ENCODE measurements at places on chromosomes 2 and 18. TPM values are rescaled to one million over a fixed set of nuclear protein-coding genes. Genes with fewer than 3 reads are reported as not detected.

- no peak for DNase-seq
Measured at GRCh38 chr2:127726158-127726880, 25.0 kb downstream of the SFT2D3 start.

GRCh38 chr2:37645362-37645761, 26.1 kb downstream of the CDC42EP3 start:
- DNase-seq = no peak

DNA sequence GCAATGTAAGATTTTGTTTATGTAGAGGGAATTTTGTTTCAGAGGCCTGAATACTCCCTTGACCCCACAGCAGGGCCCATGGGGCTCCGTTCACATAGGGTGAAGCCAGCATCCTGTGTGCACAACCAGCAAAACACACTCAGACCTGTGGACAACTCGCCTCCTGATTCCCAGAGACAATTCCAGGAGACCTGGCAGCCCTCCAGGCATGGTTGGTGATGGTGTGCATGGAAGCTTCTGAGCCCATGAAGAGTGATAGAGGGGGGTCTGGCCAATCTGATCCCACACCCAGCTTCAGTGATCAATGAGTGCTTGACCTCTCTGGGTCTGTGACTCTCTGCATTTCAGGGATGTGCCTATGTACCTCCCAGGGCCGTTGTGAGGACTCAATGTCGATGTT, 91.0 kb upstream of the RAB6C start:
- DNase-seq = no peak

GRCh38 chr2:162328424-162329157, 10.1 kb upstream of the IFIH1 start:
- DNase-seq = no peak

DNA sequence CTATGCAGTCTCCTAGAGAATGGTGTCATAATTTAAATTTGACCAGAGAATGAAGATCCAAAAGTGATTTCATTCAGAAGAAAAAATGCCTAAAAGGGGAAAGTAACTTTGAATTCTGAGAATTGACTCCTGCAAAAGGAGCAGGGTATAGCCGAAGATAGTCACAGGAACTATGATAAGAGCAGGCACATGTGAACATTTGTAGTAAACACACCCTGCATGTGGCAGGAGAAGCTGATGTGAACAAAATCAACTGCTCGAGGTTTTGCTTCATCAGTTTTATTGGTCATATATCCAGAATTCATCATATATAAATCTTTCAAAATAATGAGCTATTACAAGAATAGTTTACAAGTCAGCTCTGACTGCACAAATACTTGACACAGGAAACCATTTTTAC, 14.0 kb downstream of the MCFD2 start:
- no peak for DNase-seq

- no peak for DNase-seq
Measured at GRCh38 chr2:19351499-19351898, 6.9 kb downstream of the OSR1 start.

DNA sequence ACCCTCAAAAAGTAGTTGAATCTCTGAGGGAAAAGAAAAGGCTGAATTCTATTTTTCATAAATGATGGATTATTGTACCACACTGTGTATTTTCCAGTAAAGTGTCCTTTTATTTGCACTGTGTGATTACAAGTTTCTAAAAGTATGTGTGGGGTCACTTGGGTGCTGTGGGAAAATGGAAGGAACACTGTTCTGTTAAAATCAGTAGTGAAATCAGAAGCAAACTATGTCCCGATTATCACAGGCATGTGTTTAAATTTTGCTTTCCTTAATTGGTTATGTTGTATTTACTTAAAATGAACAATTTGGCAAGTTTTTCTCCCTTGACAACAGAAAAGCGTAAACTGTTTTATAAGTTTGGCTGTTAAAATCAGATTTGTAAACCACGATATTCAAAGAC, 353.1 kb downstream of the ARHGAP15 start:
- no peak for DNase-seq

GRCh38 chr2:196074631-196075030, 6.0 kb upstream of the DNAH7 start:
- no peak for DNase-seq

GRCh38 chr2:160494201-160494644, 616 bp upstream of the RBMS1 start:
- DNase-seq = peak; percentile 68

- no peak for DNase-seq
Measured at GRCh38 chr2:233668605-233669260, 3.0 kb upstream of the UGT1A9 start.

- DNase-seq = no peak
Measured at GRCh38 chr2:154452471-154452870, 246.0 kb upstream of the KCNJ3 start.

- DNase-seq = no peak
Measured at GRCh38 chr2:99205491-99205890, 24.5 kb downstream of the MRPL30 start.

GRCh38 chr2:112916625-112917247, 5.8 kb downstream of the IL37 start:
- no peak for DNase-seq

DNA sequence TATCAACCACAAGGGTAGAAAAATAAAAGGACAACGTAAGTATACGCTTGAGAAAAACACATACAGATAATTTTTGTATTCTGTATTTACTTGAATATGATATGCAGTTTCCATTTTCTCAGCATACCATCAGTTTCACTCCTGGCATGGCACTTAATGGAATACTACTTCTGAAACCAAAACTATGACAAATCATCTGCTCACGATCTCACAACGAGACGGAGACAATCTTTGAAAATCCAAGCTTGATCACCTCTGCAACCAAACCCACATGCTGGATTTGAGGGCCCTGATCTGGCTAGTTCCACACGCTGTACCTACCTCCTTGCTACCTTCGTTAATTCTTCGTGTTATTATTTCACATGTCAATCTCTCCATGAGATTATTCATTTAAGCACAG, 387.6 kb downstream of the NBAS start:
- DNase-seq = no peak

DNA sequence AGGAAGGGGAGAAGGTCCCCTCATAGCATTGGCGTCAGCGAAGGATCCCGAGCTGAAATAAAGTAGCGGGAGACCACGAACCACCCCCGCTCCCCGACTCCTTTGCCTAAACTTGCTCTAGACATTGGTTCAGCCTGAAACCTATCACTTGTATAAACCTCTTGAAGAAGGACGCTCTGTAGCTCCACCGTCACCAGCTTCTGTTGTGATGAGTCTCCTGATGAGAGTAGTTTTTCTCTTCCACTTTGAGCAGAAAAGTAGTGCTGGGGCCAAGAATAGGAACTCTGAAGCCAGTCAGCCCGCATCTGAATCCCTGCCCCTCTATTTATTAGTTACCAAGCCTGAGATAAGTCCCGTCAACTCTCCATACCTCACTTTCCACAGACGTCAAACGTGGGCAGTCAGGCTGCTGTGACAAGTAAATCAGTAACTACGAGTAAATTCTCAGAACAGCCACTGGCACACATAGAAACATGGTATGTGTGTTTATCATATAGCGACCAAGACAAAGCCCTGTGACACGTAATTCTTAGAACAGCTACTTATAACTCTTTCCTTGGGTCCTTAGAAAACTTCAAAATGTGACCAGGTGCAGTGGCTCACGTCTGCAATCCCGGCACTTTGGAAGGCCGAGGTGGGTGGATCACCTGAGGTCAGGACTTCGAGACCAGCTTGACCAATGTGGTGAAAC, 61.7 kb downstream of the CD226 start:
- no peak for DNase-seq

DNA sequence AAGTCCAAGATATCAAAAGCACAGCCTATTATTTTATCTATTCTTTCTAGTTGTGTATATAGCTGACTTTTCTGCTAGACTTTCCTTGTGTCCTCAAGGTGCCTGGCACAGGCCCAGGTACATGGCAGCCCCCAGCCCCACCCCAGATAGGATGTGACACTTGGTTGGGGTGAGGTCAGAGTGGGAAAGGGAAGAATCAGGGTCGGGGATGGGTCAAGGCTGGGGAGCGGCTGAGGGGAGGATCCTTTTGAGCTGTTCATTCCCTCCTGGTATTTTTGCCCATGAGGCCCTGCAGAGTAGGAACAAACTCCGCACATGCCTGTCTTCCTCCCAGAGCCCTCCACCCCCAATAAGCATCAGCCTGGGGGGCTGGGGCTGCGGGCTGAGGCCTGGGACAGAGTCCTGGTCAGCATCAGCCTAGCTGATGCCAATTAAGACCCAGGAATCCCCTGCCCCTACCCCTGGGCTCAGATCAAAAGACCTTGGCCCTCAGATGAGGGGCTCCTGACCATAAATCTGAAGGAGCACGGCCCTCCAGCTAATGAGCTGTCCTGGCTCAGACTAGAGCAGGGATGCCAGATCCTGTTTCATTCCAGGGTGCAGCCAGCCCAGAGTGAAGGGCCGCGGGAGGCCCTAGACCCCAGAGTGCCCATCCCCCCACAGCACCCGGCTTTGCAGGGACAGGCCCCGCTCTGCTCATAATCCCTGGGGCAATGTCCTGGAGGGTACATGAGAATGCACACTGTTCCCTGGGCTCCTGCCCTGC, 85.3 kb downstream of the SDC1 start:
- peak; percentile 76 for DNase-seq

DNA sequence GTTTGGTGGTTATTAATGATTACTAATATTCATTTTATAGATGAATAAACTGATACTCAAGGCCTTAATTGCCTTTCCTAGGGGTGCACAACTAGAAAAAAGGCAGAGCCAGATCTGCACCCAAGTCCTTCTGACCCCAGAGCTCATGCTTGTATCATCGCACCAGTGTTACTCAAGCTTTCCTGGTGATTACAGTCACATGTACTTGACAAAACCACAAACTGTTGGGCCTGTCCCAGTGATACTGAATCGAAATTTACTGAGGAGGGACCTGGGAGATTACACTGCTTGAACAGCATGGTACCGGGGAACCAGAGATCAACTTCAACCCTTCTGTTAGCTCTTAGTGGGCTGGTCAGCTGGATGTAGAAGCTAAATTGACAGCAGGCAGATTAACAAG, 33.7 kb downstream of the FASTKD2 start:
- no peak for DNase-seq

GRCh38 chr2:196750291-196750923, 49.1 kb downstream of the GTF3C3 start:
- DNase-seq = no peak

DNA sequence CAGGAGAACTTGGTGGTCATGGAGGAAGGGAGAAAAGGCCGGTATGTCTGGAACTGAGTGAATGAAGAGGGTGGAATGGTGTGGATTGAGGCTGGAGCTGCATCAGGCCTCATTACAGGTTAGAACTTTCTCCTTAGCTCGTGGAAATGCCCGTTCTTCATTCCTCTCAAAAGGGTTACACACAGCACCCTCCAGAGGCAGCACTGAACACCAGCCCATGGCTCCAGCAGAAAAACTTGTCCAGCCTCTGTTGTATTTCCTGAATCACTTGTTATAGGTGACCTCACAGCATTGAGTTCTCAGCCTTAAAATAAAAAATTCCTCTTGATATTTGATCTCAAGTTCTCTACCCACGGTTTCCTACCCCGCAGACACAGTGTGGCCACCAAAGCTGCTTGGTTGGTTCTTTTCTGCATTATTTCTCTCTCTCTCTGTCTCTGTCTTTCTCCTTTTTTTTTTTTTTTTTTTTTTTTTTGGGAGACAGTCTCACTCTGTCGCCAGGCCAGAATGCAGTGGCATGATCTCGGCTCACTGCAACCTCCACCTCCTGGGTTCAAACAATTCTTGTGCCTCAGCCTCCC, 89.6 kb downstream of the ITGB1BP1 start:
- DNase-seq = no peak

GRCh38 chr2:230011617-230012016, 57.1 kb downstream of the SLC16A14 start:
- DNase-seq = no peak

- no peak for DNase-seq
Measured at GRCh38 chr2:38190542-38191218, 114.7 kb upstream of the CYP1B1 start.

GRCh38 chr2:215635788-215636139, 199.9 kb upstream of the FN1 start:
- no peak for DNase-seq

DNA sequence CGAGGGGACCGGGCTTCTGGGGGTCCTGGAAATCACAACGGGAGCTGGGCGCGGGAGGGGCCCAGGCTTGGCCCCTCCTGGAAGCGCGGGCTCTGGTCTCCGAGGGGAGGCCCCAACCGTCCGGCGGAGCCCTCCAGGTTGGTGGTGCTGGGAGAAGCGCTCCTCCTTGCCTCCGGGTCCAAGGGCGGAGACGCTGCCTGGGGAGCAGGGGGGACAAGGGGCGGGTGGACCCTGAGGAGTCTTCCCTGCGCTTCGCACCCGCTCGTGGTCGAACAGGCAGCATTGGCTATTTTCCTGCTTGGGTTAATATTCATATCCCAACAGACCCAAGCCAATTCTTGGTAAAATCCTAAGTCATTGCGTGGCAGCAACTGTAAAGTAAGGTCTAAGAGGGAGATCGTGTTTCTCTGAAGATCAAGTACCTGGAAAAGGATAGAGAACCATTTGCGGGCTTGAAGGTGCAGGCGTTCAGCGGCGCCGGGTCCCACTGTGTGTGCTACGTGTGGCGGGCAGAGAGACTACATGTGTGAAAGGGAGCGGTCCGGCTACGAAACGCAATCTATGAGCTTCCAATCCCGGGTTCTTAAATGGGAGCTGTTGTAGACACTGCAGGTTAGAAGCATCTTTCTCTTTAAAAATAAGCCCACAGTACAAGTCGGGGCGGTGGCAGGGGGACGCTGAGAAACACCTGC, 805 bp downstream of the CIDEA start:
- DNase-seq = no peak

DNA sequence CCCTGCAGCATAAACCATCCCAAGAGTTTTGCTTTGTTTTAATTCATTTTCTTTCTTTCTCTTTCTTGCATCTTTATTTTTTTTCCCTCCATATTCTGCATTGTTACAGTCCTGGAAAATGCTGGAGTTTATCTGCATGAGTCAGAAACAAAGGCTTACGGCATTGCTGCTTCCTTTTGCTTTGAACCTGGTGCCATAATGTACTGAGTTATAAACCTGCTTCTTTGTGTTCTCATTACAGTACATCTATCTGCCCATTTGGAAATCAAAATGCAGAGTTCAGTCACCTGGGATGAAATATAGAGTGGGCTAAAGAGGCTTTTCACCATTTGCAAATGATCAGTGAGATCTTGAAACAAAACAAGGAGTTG, 1009.2 kb upstream of the FANCL start:
- no peak for DNase-seq

- no peak for DNase-seq
Measured at GRCh38 chr2:113129519-113130078, 2.2 kb downstream of the IL1RN start.

GRCh38 chr18:68181956-68182355, 533.0 kb downstream of the TMX3 start:
- DNase-seq = no peak

GRCh38 chr2:101517758-101518271, 42.9 kb upstream of the RFX8 start:
- DNase-seq = peak; percentile 46

GRCh38 chr2:162000431-162000830, 73.6 kb downstream of the DPP4 start:
- no peak for DNase-seq

GRCh38 chr2:226496273-226496550, 303.4 kb downstream of the IRS1 start:
- no peak for DNase-seq

Gene LOXHD1
- polyA plus RNA-seq = not detected

Gene POU3F3
- 31.4 TPM for polyA plus RNA-seq

Gene TRIM43
- not detected for polyA plus RNA-seq

Gene TET3
- 0.52 TPM for polyA plus RNA-seq

Gene C2orf80
- polyA plus RNA-seq = not detected

Gene LRP2
- polyA plus RNA-seq = 44.7 TPM

Gene CHRNG
- not detected for polyA plus RNA-seq

Gene MAP4K4
- polyA plus RNA-seq = 8.4 TPM

Gene PGAP1
- polyA plus RNA-seq = 1.9 TPM

Gene DAW1
- 1.0 TPM for polyA plus RNA-seq

Gene SERPINB11
- polyA plus RNA-seq = not detected

Gene UBXN4
- 33.0 TPM for polyA plus RNA-seq

Gene STARD6
- polyA plus RNA-seq = not detected
